Activated CD8-positive, alpha-beta memory T cell treated with anti-CD3 and anti-CD28 coated beads, Interleukin-2, amount 50 U/mL, for 4 hours (primary cell): ENCODE measurements at places on chromosomes 6 and 20.

- no peak for DNase-seq
Measured at GRCh38 chr20:21358737-21359136, 38.6 kb downstream of the NKX2-4 start.

DNA sequence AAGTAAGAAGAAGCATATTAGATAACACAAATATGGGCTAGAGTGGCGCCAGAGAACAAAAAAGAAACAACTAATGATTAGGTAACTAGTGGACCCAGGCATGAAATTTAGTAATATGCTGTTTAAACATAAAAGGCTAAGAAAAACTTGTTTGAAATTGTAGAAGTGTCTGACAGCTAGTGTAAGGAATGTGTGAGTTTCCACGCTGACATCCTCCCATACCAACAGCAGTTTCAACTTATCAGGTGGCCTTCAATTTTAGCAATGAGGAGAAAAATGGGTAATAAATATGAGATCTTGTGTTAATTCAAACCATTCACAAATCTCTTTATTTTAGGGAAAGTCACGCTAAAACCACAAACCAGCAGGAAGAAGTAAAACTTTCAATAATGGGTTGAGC, 440.2 kb upstream of the FLRT3 start:
- no peak for DNase-seq

- DNase-seq: no peak
Measured at GRCh38 chr6:168387911-168388310, 53.1 kb upstream of the SMOC2 start.

GRCh38 chr6:136720045-136720770, 72.1 kb downstream of the MAP3K5 start:
- no peak for DNase-seq

- DNase-seq: no peak
Measured at GRCh38 chr6:35547676-35548075, 35.0 kb upstream of the TULP1 start.

- DNase-seq: peak; percentile 11
Measured at GRCh38 chr20:57656821-57657534, 36.8 kb upstream of the ZBP1 start.

- DNase-seq: no peak
Measured at GRCh38 chr6:168054765-168055560, 24.0 kb downstream of the FRMD1 start.
